ENCODE measurements at places on chromosomes 6 and 20.

DNA sequence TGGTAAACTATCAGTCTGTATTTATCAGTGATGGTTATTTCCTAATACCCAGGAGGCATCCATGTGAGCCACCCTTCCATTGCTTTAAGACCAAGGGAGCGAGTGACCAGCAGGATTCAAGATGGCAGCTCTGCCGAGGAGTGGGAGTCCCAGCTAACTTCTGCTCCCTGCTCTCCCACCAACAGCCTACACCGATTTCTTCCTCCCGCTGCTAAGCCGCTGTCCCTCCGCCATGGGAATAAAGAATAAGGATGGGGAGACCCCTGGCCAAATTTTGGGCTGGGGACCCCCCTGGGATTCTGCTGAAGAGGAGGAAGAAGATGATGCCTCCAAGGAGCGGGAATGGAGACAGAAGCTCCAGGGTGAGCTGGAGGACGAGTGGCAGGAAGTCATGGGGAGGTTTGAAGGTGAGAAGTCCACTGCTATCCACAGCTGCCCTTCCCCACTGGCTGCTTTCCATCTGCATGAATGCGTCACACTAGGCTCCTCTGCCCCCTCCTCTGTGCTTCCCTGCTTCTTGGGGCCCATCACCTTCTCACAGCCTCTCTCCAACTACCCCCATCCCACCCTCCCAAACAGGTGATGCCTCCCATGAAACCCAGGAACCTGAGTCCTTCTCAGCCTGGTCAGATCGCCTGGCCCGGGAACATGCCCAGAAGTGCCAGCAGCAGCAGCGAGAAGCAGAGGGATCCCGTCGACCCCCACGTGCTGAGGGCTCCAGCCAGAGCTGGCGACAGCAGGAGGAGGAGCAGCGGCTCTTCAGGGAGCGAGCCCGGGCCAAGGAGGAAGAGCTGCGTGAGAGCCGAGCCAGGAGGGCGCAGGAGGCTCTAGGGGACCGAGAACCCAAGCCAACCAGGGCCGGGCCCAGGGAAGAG lies 10.3 kb downstream of the NFKBIL1 start:
- DNase-seq = no peak

DNA sequence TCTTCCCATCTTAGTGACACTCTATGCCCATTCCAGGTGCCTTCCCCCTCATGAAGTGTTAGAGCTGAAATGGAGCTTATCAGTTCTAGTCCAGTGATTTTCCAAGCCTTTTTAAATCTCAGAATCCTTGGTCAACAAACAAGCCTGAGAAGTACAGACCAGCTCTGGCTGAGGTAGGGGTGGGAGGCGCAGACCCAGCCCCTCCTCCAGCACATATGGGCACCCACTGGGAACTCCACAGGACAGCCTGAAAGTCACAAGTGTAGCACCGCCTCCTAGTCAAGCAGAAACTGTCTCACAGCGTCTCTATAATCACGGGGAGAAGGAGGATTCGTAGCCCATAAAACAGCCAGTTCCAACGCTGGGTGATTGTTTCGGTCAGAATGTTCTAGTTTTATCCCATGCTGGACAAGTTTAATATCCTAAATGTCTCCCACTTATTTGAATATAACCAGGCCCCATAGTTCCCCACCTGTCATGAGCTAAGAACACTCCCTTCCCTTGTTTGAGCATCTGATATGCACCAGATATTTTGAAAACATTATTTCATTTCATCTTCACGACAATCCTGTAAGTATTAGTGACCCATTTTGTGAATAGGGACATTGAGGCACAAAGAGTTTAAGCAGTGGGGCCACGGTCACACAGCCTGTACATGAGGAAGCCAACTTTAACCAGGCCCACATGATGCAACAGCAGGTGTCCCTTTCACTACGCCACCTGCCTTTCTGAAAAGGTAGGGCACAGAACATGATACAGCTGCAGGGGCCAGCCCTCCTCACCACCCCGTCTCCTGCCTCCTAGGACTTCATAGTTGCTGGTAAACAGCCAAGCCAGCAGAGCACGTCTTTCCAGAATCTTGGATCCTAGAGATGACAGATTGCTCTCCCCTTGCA lies 40.1 kb downstream of the TRAF3IP2 start:
- DNase-seq = no peak

- DNase-seq = no peak
Measured at GRCh38 chr6:130138909-130139242, 83.9 kb downstream of the SAMD3 start.

DNA sequence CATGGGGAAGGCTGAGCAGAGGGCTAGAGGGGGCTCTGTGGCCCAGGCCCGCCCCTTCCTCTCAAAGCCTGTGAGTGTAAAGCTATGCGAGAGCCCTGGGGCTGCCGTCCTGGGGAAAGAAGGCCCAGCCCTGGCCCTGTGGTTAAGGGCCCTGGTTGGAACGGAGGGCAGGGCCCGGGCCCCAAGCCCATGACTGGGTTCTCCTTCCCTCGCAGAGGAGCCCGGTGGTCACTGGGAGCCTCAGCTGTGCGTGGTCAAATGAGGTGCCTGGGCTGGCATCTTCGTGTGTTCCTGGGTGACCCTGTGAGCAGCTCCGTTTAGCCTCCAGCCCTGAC lies 56.0 kb downstream of the SMOC2 start:
- no peak for DNase-seq

DNA sequence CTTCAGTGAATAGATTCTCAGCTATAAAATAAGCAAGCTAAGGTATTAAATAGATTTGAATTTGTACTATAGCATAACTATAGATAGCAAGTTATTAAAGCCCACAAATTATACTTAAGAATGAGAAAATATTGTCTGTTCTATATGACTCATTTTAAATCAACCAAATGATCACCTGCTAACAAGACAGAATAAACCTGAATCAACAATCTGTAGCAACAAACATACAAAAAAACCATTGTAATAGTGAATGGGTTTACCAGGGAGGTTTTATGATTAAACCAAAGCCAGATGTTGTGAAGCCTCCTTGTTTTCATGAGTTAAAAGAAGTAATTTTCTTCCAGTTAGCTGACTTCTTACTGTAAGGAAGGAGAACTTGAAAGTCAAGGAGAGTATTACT lies 71.9 kb upstream of the HTR1B start:
- no peak for DNase-seq

GRCh38 chr20:25237610-25238318 lies 10.1 kb upstream of the PYGB start:
- DNase-seq = peak; percentile 100

- no peak for DNase-seq
Measured at GRCh38 chr6:155958550-155958949, 502.9 kb upstream of the NOX3 start.

DNA sequence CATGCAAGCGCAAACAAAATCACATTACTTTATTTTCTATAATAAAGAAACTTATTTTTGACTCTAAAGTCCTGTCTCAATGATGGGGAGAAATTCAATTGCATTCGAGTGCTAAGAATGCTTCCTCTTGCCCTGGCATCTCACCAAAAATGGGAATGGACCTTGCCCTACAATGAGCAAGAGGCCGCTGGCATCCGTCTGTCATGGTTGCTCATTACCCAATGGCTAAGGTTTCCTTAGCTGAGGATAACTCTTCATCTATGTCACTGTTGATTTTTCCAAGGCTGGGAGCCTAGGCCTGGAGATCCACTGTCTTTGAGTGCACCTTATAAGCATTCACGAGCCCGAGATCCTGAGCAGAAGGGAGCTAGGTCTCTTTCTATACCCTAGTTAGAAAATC lies 471.3 kb upstream of the NRSN1 start:
- DNase-seq = no peak

GRCh38 chr6:73418081-73418741 lies 23.6 kb downstream of the DDX43 start:
- DNase-seq = peak; percentile 51

GRCh38 chr6:165515963-165516624 lies 146.9 kb downstream of the PDE10A start:
- DNase-seq = peak; percentile 10

GRCh38 chr20:31693987-31694661 lies 28.5 kb downstream of the BCL2L1 start:
- DNase-seq = no peak

GRCh38 chr6:129859524-129859923 lies 1.6 kb downstream of the TMEM244 start:
- peak; percentile 57 for DNase-seq

- DNase-seq = no peak
Measured at GRCh38 chr6:90169374-90169773, 127.3 kb downstream of the BACH2 start.

- no peak for DNase-seq
Measured at GRCh38 chr6:158642097-158642601, 2.4 kb downstream of the DYNLT1 start.

GRCh38 chr6:97392735-97393134 lies 109.7 kb upstream of the MMS22L start:
- no peak for DNase-seq

DNA sequence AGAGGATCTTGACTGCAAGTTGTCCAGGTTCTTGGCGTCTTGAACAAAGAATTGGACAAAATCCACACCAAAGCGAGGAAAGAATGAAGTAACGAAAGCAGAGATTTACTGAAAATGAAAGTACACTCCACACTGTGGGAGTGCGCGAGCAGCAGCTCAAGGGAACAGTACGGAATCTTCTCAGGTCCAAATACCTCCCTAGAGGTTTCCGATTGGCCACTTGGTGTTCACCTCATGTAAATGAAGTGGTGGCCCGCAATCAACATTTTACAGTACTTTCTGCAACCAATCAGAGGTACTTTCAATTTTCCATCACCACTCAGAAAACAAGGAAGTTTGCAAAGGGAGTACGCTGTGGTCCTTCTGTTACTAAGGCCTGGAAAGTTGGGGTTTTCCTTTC lies 122.4 kb downstream of the PTPRK start:
- DNase-seq = no peak

GRCh38 chr20:19893356-19893755 lies 123.8 kb upstream of the NAA20 start:
- no peak for DNase-seq

- peak; percentile 91 for DNase-seq
Measured at GRCh38 chr6:162856885-162857284, 129.1 kb downstream of the PACRG start.

- DNase-seq = no peak
Measured at GRCh38 chr6:84059082-84059481, 25.5 kb downstream of the MRAP2 start.

Data from fibroblast of skin of scalp (primary cell).